M059J (cell line): ENCODE measurements at places on chromosomes 13 and 19.

- DNase-seq = no peak
Observed at GRCh38 chr13:113431171-113431570, 22.1 kb downstream of the ADPRHL1 start.

- DNase-seq = no peak
Observed at GRCh38 chr19:10450853-10451609, 30.7 kb downstream of the PDE4A start.

DNA sequence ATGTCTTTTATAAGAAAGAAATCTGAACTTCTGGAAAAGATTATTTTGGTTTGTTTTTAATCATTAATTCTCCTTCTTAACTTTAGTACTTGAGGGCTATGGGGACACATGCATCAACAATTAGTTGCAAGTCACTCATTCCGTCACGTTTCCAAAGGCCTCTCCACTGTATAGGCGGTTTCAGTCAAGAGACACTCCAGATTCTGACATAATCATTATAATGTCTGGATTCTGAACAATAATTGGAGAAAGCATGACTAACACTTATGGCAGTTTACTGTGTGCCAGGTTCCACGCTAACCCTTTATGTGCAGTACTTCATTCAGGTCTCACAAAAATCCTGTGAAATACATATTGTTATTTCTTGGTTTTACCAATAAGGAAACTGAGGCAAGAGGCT, 71.9 kb downstream of the TNFRSF19 start:
- DNase-seq = no peak

DNA sequence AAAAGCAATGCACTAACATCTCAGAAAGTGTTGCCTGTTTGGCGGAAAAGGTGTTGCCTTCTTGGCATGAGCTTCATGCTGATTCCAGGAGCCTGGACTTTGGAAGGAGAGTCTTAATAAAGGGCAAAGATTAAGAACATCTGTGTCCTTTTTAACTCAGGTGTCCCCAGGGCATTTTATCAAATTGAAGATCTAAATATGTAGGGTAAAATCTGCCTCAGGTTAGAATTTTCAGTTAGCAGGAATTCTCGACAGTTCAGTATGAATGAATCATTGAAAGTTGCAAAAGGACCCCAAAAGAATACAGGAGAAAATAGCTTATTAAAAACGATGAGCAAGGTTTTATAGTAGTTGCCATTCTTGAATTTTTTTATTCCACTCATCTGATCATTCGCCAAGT, 325.2 kb downstream of the SUCLA2 start:
- DNase-seq = no peak

GRCh38 chr19:19064098-19064722, 416 bp downstream of the SLC25A42 start:
- no peak for DNase-seq

- no peak for DNase-seq
Observed at GRCh38 chr13:43991773-43992201, 112.1 kb downstream of the LACC1 start.

GRCh38 chr19:4636151-4636717, 3.1 kb upstream of the TNFAIP8L1 start:
- DNase-seq = peak; percentile 42

DNA sequence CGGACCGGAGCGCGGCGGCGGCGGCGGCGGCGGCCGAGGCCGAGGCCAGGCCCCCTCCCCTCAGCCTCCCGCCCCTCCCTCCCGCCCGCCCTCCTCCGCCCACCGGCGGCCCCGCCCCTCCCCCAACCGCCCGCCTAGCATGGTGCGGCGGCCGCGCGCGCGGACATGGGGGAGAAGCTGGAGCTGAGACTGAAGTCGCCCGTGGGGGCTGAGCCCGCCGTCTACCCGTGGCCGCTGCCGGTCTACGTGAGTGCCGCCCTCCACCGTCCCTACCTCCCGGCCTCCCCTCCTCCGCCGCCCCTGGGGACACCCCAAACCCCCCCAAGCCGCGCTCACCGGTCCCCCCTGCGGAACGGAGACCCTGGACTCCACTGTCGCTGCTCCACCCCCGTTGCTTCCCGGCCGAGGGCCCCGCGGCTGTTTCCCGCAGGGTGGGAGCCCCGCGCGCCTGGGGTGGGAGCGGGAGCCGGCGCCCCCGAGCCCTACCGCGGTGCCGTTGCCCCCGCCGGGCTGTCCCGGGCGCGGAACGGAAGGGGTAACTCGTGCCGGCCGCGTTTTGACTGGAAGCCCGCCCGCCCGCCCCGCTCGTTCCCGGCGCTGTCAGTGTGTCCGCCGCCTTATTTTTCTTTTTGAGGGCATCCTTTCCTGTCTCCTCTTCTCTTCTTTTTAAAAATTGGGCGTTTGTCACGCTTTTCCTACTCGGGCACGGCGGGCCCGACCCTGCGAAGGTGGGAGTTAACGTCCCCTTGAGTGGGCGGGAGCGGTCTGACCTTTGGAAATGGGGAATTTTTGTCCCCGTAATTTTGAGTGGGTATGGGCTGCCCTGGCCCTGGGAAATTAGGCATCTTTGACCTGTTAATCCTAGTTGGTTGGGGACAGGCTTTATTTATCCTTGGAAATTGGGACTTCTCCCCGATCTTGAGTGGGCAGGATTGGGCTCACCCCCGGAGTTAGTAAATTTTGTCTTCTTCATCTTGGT, 576 bp downstream of the DOT1L start:
- DNase-seq = peak; percentile 33

DNA sequence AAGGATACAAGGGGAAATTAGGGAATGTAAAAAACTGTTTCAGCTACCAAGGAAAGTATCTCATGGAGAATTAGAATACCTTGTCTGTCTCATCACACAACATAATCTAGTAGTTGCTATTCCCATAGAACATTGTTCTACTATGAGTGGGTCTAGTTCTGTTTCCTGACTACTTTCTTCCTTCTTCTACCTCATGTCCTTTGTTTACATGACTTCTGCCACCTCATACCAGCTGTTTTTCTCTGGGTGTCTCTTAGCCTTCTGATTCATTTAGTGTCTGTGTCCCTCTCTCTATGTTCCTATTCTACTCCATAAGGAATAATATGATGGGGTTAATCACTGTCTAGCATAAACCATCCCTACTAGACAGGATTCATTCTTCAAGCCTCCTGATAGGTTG, 887.3 kb downstream of the DIAPH3 start:
- peak; percentile 9 for DNase-seq

- no peak for DNase-seq
Observed at GRCh38 chr19:4266253-4267000, 12.6 kb upstream of the SHD start.

- DNase-seq = peak; percentile 90
Observed at GRCh38 chr19:17947815-17948513, 15.1 kb downstream of the CCDC124 start.

DNA sequence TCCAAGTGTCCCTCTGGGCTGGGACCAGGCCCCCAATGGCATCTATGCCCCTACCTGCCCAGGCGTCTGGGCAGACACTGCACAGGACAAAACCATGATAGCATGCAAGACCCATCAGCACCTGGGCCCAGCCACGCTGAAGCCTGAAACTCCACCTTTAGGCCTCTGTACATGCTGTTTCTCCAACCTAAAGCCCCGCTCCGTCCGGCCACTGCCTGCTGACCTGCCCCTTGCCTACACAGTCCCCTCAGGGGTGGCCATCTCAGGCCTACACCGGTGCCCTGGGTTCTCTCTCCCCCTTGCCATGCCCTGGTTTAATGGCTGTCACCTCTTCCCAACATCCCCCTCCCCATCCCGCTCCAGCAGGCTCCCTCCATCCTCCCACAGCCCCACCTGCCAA, 15.3 kb downstream of the GJA3 start:
- DNase-seq = no peak

DNA sequence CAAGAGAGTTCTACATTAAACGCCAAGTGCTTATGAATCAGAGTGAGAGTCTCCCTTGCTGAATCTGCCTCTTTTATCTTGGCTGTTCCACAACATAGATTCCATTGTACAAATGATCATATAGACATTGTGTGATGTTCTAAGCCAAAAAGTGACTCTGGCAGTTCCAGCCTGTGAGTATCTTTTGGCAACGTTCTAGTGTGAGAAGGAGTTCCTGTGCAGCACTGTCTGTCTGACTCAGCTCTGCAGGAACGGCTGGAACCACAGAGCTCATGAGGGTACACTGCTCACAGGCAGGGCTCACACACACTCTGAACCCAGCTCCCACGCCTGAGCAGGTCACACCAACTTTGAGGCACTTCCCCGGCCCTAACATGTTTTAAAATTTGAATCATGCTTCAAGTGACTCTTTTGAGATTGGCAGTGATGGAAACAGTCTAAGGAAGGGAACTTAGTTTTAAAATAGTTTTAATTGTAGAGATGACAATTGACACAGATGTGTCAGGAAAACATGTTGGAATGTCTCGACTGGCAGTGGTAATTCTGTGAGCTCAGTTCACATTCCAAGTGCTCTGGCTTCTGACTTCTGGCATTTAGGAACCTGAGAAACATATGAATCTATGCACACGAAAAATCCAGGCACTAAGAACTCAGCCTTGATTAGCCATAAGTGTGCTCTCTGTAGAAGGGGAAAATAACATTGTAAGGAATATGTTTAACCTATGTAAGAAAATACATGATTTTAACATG, 272.0 kb downstream of the UQCRFS1 start:
- DNase-seq = no peak

DNA sequence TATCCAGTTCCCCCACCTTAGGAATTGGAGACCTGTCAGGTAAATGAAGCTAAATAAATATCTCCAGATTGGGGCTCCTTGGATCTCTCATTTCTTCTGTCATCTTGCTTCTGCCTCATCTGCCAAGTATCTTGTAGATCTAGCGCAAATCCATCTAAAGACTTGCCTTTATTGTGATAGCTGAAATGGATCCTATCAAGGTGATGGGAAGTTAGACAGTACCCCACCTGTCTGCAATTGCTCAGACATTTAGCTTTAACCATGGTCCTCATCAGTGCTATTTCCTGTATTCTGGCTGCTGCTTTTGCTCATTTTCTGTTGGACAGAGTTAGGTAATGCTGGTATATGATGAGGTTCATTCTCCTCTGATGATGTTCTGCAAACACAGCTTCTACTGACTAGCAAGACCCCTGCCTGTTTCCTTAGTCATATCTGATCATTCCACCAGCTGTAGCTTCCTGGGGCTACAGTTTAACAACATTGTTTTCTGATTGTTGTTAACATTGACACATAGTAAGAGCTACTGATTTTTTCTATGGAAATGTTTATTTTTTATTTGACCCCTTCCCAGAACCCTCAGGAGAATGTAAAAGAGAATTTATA, 340.0 kb downstream of the DCT start:
- DNase-seq = no peak

GRCh38 chr19:4923276-4923747, 14.0 kb downstream of the UHRF1 start:
- no peak for DNase-seq

DNA sequence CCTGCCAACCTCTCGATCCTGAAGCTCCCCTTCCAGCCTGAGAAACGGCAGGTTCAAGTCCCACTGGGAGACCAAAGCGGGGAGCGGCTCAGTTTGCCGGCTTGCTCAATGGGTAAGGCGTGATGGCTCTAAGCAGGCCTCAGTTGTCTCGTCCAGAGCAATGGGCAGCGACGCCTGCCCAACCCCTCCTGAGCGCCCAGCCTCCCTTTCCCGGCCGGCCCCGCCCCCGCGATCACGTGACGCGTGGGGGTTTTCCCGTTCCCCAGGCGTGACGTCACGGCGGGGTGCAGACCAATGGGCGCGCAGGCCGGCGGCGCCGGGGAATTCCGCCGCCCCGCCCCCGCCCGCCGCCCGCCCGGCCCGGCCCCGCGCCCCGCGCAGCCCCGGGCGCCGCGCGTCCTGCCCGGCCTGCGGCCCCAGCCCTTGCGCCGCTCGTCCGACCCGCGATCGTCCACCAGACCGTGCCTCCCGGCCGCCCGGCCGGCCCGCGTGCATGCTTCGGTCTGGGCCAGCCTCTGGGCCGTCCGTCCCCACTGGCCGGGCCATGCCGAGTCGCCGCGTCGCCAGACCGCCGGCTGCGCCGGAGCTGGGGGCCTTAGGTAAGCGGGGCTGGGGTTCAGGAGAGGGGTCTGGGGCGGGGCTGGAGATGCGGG, at the start of gene RELB:
TSS of gene RELB (plus strand) at position 378 of the 653 bp plus-strand sequence. CDS start at position 494, 116 bp downstream.
- DNase-seq = peak; percentile 85

DNA sequence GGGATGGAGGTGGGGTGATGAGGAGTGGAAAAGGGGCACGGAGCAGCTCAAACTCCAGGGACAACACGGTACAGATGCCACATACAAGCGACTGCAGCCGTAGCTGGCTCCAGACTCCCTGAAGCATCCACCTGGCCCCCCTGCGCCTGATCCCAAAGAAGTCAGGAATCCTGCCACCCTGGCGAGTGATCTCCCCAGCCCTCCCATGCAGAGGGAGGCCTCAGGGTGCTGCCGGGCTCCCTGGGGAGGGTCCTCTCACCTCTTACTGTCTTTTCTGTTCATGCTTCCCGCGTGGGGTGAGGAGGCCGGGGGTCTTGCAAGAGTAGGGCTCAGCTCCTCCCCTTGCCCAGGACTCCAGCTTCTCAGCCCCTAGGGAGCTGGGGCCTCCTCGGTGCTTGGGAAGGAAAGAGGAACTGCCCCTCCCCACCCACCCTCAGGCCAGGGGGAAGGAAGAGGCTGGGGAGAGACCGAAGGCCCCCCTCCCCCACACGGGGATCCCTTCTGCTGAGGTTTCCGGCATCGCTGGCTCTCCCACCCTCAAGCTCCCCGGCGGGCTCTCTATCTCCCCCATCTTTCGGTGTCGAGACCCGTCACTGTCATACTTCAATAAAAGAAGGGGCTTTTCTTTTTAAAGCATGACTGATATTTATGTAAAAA, at the start of gene RASGRP4:
TSS of gene RASGRP4 (minus strand) at position 410 of the 657 bp plus-strand sequence. CDS start at position 282, 128 bp downstream.
- no peak for DNase-seq

DNA sequence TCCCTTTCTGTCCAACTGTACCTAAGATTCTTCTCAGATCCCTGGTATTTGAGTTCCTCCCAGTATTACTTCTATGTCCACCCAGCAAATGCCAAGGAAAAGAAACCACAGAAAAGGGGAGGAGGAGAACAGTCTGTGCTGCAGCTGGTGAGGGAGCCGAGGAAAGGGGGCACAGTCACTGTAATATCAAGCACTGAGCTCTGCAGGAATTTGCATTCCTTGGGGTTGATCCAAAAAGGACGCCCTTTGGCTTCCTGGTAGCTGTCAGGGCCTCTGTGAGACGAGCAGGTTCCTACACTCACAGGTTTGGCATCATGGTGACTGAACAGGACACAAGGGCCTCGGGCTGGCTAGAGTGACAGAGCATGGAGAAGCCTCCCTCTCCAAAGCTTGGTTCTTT, 273.4 kb downstream of the NHLRC3 start:
- peak; percentile 23 for DNase-seq

GRCh38 chr19:18414504-18415177, 4.6 kb upstream of the SSBP4 start:
- peak; percentile 76 for DNase-seq

- peak; percentile 94 for DNase-seq
Observed at GRCh38 chr13:37701972-37702371, 103.4 kb upstream of the POSTN start.

GRCh38 chr19:803099-803561, 5.9 kb downstream of the PTBP1 start:
- no peak for DNase-seq

DNA sequence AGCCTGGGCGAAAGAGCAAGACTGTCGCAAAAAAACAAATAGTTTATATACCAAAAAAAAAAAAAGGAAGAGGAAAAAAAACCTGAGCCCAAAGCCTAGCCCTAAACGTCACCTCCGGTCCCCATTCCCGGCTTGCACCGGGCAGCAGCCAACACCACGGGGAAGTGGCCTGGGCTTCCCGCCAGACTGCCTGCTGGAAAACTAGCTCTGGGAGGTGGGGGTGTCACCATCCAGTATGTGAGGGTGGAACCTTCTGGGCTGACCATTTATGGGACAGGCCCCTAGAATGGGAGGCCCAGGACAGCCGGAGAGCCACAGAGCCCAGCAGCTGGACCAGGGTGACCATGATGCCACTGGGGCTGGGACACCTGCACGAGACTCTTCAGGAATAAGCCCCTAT, 37.3 kb downstream of the IL12RB1 start:
- peak; percentile 80 for DNase-seq
